ENCODE measurements at places on chromosomes 7 and 10.

- no peak for DNase-seq
These were observed 52.8 kb upstream of the FIGNL1 start for GRCh38 chr7:50502947-50503346.

- DNase-seq = peak; percentile 0
These were observed 480.9 kb downstream of the ETV1 start for GRCh38 chr7:13508586-13508985.

DNA sequence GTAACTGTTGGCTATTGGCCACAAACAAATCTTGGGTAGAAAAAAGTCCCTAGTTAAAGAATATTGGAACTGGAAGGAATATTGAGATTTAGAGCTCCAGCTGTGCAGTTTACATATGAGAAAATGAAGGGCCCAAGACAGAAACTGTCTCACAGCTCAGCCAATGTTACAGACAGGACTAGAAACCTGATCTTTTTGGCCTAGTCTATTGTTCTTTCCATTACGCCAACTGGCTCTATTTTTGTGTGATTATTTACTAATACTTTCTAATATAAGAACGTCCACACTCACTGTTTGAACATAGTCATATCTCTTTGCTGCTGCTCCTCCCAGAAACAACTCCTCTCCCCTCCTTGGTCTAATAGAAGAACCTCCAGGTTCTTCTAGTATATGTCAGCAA is 1.2 kb downstream of the WEE2 start:
- DNase-seq = no peak

DNA sequence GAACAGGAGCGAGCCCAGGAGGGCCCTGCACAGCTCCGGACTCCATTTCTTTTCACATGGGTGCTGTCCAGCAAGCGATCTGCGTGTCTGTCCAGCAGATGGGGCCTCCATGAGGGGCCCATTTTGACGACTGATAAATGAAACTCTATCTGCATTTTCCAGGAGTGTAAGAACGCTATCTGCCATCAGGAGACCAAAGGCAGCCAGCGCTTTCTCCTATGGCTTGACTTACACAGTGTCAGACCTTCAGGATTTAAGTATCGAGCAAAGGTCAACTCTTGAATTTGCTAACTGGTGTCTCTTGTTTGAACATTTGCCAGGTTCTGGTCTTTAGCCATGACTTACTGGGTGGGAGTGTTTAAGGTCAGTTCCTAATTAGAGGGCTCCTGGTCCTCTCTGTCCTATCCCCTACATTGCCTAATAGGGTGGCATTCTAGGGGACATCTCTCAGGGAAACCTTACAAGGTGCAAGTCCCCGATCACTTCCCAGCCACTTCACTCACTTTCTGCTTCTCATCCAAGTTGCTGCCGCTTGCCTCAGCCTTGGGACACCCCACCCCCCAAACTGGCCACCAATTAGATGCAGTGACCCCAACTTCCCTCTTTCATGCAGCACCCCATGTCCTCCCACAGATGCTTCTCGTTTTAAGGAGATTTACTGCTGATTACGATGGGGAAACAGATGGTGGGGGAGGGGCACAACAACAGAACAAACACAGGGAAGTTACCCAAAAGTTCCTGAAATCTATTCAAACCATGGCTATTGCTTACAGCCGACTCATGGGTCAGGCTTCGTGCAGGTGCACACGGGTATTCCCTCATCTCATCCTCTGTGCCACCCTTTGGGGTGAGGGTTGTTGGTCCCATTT is 20.0 kb downstream of the VSIR start:
- DNase-seq = no peak

- DNase-seq = no peak
These were observed 105.6 kb downstream of the LYZL1 start for GRCh38 chr10:29394321-29394932.

- no peak for DNase-seq
These were observed 488.0 kb upstream of the SEMA3A start for GRCh38 chr7:84682543-84682942.

DNA sequence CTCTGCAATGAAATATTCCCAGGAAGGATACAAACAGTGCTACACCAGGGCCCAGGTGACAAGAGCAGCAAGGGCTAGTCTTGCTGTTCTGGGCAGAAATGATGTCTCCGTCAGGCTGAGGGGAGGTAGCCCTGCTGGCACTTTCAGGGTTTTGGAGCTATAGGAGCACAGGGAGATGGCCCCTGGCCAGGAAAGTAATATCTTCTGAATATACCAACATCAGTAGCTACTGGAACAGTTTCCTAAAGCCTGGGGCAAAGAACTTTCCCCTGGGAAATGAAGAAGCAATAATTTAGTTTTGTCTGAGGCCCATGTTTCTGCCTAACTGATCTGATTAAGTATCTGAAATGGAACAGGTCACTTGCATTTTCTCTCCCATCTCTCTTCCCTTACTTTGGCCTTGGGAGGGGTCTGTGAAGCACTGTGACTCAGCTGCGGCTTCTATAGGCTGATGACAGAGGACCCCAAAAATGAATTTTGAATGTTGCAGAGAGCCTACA is 489.1 kb upstream of the PODXL start:
- DNase-seq = no peak

GRCh38 chr7:92798517-92799249 is 37.7 kb downstream of the CDK6 start:
- DNase-seq = no peak

DNA sequence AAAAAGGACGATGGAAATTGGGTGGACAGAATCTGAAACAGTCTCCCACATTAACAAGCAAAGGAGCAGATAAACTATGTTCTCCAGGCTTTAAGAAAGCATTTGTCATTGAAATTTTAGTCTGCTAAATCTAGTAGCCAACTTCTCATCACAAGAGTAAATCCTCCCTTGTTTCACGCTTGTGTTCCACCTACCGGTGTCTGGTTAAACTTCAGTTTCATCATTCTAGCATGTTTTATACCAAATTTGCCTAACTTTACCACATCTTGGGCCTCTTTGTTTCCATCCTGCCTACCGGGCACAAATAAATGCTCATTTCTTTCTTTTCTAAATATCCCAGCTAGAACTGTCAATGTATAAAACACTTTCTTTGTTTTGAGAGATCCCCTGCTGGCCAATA is 5.8 kb downstream of the LIPA start:
- DNase-seq = no peak

- DNase-seq = no peak
These were observed 99.8 kb upstream of the KIF5B start for GRCh38 chr10:32156031-32156495.

GRCh38 chr7:152459724-152460251 is 24.0 kb upstream of the KMT2C start:
- no peak for DNase-seq

GRCh38 chr7:95478272-95479037 is 7.3 kb upstream of the ASB4 start:
- peak; percentile 59 for DNase-seq

- no peak for DNase-seq
These were observed 111.4 kb upstream of the FGFR2 start for GRCh38 chr10:121709675-121710073.

- DNase-seq = no peak
These were observed 140.3 kb downstream of the GPR85 start for GRCh38 chr7:112946350-112946749.

GRCh38 chr7:1914321-1914720 is 244.2 kb downstream of the ELFN1 start:
- no peak for DNase-seq

DNA sequence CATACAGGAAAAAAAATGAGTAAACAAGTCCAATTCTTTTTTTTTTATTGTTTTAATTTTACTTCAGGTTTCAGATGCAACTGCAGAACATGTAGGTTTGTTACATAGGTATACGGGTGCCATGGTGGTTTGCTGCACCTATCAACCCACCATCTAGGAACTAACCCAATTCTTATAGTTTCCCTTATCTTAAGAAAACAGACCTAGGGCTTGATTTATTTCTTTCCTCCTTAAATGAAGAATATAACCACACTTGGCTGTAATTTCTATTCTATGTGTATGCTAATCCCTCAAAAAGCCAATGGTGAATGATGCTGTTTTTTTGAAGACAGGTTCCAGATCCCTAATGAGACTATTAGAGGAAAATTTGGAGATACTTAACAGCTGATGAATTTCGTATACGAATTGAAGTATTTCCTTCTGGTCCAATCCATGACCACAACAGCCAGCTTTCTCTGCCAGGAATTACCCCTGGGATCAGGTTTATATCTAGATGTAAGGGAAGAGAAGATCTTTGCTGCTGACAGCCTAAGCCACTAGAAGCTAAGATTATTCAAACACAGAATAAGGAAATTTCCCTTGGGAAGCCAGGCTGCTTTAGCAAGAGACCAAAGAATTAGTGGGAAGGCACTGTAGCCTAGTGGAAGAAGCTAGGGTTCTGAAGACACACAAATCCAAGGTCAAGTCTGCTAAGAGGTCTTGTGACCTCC is 115.8 kb downstream of the INHBA start:
- DNase-seq = peak; percentile 69

GRCh38 chr7:158723266-158723665 is 18.7 kb upstream of the NCAPG2 start:
- no peak for DNase-seq

DNA sequence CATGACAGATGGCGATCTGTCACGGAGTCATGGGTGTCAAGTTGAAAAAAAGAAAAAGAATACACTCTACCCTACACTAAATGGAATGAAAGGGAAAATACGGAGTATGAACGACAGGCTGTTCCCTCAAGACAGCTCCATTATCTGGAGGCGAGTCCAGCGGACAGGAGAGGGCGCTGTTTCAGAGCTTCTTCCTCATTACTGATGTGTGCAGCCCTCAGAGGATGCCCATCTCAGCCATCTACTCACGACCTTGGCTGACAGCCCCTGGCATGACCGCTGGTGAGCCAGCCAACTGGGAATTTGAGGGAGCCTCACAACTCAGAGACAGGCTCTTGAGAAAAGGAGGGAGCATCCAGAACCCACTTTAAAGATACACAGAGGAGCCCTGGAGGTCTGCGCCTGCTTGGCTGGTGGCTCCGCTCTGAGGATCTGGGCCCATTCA is 49.6 kb upstream of the SMNDC1 start:
- DNase-seq = peak; percentile 81

DNA sequence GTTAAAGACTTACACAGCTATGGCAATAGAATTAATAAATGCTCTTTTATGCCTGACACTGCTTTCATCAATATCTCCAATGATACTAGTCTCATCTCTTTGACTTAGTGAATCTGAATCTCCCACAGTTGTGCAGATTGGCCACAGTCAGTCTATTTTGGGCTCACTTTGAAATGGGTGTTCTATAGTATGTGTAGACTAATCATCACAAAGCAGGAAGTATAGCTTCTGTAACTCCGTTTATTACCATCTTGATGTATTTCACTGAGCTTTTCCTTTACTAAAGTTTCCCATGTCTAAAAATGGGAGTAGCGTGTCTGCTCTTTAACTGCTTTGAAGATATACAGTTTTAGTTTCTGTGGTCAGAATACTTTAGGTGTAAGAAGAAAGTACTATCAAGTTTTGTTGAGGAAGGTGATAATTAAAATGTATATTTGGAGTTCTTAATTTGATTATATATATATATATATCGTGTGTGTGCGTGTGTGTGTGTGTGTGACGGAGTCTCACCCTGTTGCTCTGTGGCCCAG is 70.1 kb downstream of the ST7 start:
- DNase-seq = no peak

- DNase-seq = no peak
These were observed 39.0 kb downstream of the VSTM4 start for GRCh38 chr10:49076319-49076718.

DNA sequence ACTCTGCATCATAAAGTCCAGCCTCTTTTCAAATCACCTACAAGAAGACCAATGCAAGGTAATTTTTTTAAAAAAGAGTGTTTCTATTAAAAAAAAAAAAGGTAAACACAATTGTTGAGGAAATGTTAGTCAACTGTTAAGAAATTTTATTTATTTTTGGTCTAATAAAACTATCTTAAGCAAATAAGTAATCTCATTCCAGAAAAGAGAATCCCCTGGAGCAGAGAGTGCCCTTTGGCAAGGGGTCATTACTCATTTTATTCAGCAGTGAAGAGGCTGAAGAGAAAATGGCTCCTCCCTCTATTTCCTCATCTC is 63.4 kb upstream of the GSDME start:
- peak; percentile 60 for DNase-seq

Measured in fibroblast of skin of scalp (primary cell).